ENCODE measurements at places on chromosomes 5 and 9. TPM values are rescaled to one million over a fixed set of nuclear protein-coding genes. Genes with fewer than 3 reads are reported as not detected.

STPG3 gene
- not detected for total RNA-seq

CD14 gene
- 0.44 TPM for total RNA-seq

BAAT gene
- total RNA-seq, result not detected

EMB gene
- total RNA-seq, result 107 TPM

QRFP gene
- not detected for total RNA-seq

PTGDS gene
- not detected for total RNA-seq

ECSCR gene
- 1.2 TPM for total RNA-seq

SLIT3 gene
- 0.76 TPM for total RNA-seq

POLR3G gene
- total RNA-seq, result 20.4 TPM

MYOT gene
- total RNA-seq, result not detected

THBS4 gene
- 1.8 TPM for total RNA-seq

SPATA31A3 gene
- total RNA-seq, result not detected

TMEM215 gene
- not detected for total RNA-seq

SLC34A3 gene
- total RNA-seq, result not detected

RLN1 gene
- total RNA-seq, result 1.1 TPM

SPINK13 gene
- total RNA-seq, result not detected

CENPK gene
- 78.6 TPM for total RNA-seq

ADGRV1 gene
- total RNA-seq, result 0.34 TPM

CTSV gene
- 0.36 TPM for total RNA-seq

AK8 gene
- not detected for total RNA-seq

FRMD3 gene
- 0.65 TPM for total RNA-seq

NNT gene
- 79.3 TPM for total RNA-seq

APC gene
- total RNA-seq, result 24.8 TPM

STOM gene
- total RNA-seq, result 76.3 TPM

MYMK gene
- not detected for total RNA-seq

CNTFR gene
- not detected for total RNA-seq

SPINK1 gene
- not detected for total RNA-seq

FOXD4L3 gene
- 0.10 TPM for total RNA-seq

KIF24 gene
- 7.2 TPM for total RNA-seq

PDE6A gene
- not detected for total RNA-seq

IFNB1 gene
- 0.36 TPM for total RNA-seq

PCDHB2 gene
- total RNA-seq, result not detected

CA9 gene
- 5.5 TPM for total RNA-seq

PAEP gene
- not detected for total RNA-seq

RANBP6 gene
- total RNA-seq, result 18.8 TPM

CNTNAP3 gene
- total RNA-seq, result not detected

ZNF622 gene
- 42.1 TPM for total RNA-seq

SLC4A9 gene
- total RNA-seq, result not detected

IGIP gene
- 2.8 TPM for total RNA-seq

LCP2 gene
- total RNA-seq, result 239 TPM

TLE4 gene
- total RNA-seq, result 29.4 TPM

IFNA13 gene
- not detected for total RNA-seq

FEM1C gene
- total RNA-seq, result 14.0 TPM

NR4A3 gene
- 46.0 TPM for total RNA-seq

LMX1B gene
- total RNA-seq, result not detected

SPINK6 gene
- not detected for total RNA-seq

ZNG1C gene
- 42.1 TPM for total RNA-seq

SLC9A3 gene
- total RNA-seq, result 2.2 TPM

PCDHA12 gene
- not detected for total RNA-seq

CDC20B gene
- total RNA-seq, result 0.08 TPM

RABL6 gene
- total RNA-seq, result 101 TPM

CCDC192 gene
- total RNA-seq, result not detected

FBP2 gene
- not detected for total RNA-seq

HTR4 gene
- not detected for total RNA-seq

MYO10 gene
- total RNA-seq, result 0.04 TPM

LCN15 gene
- total RNA-seq, result not detected

GRIA1 gene
- total RNA-seq, result not detected

C9orf153 gene
- total RNA-seq, result 0.19 TPM

NR2F1-AS1 gene
- total RNA-seq, result not detected

LRRC70 gene
- total RNA-seq, result 0.23 TPM
